Spinal cord (tissue), 10 donors: ENCODE measurements at places on chromosomes 16 and 17. TPM values are rescaled to one million over a fixed set of nuclear protein-coding genes. Genes with fewer than 3 reads are reported as not detected.

Gene ACE
- polyA plus RNA-seq, result 15.4 TPM

Gene DPEP2
- 1.0 TPM for polyA plus RNA-seq

Gene KRT28
- not detected for polyA plus RNA-seq

Gene PMP22
- polyA plus RNA-seq, result 129 TPM

Gene OR1A1
- polyA plus RNA-seq, result 0.14 TPM

Gene METTL22
- 31.2 TPM for polyA plus RNA-seq

Gene SLC38A8
- polyA plus RNA-seq, result 1.1 TPM

Gene CCDC200
- 4.4 TPM for polyA plus RNA-seq

Gene HIGD1B
- 9.4 TPM for polyA plus RNA-seq

Gene GHDC
- polyA plus RNA-seq, result 14.4 TPM

Gene MAP2K4
- polyA plus RNA-seq, result 64.3 TPM

Gene KRT24
- polyA plus RNA-seq, result not detected

Gene CLEC18C
- polyA plus RNA-seq, result 0.70 TPM

Gene C16orf54
- 0.29 TPM for polyA plus RNA-seq

Gene ARL4D
- polyA plus RNA-seq, result 14.1 TPM

Gene TTLL6
- 0.32 TPM for polyA plus RNA-seq

Gene GAS2L2
- polyA plus RNA-seq, result 3.0 TPM

Gene SNX11
- 23.4 TPM for polyA plus RNA-seq

Gene SMIM36
- polyA plus RNA-seq, result 0.18 TPM

Gene CNGB1
- 5.3 TPM for polyA plus RNA-seq

Gene EPN2
- polyA plus RNA-seq, result 114 TPM

Gene CCL22
- polyA plus RNA-seq, result 0.14 TPM

Gene C17orf107
- 3.7 TPM for polyA plus RNA-seq

Gene PRSS33
- polyA plus RNA-seq, result 0.21 TPM

Gene CNTNAP1
- polyA plus RNA-seq, result 62.9 TPM

Gene KRTAP4-4
- not detected for polyA plus RNA-seq

Gene RAMP2
- polyA plus RNA-seq, result 100 TPM

Gene TBC1D3G
- not detected for polyA plus RNA-seq

Gene CHAD
- 9.2 TPM for polyA plus RNA-seq

Gene PLK1
- polyA plus RNA-seq, result 20.0 TPM

Gene ANKRD40CL
- polyA plus RNA-seq, result not detected

Gene CORO1A
- polyA plus RNA-seq, result 44.8 TPM

Gene CD300LB
- polyA plus RNA-seq, result 0.14 TPM

Gene OGFOD1
- 35.1 TPM for polyA plus RNA-seq

Gene SDK2
- 14.4 TPM for polyA plus RNA-seq

Gene NOB1
- 29.0 TPM for polyA plus RNA-seq

Gene SLC13A5
- polyA plus RNA-seq, result 11.4 TPM

Gene FOXN1
- not detected for polyA plus RNA-seq

Gene GNGT2
- 2.4 TPM for polyA plus RNA-seq

Gene CCL23
- polyA plus RNA-seq, result not detected

Gene GPR142
- polyA plus RNA-seq, result 0.86 TPM

Gene KRT31
- not detected for polyA plus RNA-seq

Gene ABCA9
- 17.6 TPM for polyA plus RNA-seq

Gene GRIN2C
- 3.0 TPM for polyA plus RNA-seq

Gene GFAP
- 2,649 TPM for polyA plus RNA-seq
